ENCODE measurements at places on chromosomes 4 and X.

DNA sequence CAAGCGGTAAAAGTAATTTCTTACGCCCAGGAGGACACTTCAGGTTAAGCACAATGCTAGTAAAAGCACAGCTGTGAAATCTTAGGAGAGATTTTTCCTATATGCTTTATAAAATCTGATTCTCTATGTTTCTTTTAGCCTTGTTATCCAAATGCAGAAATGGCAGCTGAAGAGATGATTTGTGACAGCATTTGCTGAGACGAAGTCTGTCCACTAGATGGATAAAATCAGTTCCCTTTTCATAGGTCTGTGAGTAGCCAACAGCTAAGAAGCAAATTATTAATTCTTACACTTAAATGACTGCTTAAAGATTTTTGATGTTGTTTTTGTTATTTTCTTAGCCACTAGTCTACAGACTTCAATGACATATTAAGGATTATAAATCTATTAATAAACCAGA is 5.3 kb downstream of the GPM6A start:
- DNase-seq = no peak

DNA sequence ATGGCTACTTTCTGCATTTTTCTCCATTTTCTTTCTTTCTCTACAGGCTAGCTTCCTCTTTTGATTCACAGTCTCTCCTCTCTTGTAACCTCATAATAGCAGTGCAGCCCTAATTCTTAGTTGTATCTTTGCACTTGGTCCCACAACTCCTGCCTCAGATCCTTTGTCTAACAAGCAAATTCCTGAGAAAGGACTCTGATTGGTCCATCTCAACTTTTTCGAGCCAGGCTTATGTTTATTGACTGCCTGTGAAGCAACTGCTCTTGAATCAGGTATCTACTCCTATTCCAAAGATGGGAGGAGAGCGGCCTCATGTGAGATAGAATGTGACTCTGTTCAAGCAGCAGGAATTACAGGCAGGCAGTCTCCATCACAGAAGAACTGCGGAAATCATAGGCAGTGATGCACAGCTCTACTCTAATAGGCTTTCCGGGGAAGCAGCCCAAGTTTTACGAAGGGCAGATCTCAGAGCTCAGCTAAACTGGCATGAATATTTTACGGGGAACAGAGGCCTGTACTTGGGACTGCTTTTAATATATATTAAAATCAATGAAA is 123.5 kb downstream of the GABRB1 start:
- DNase-seq = no peak

- no peak for DNase-seq
Measured at GRCh38 chr4:158884280-158884679, 115.5 kb downstream of the FNIP2 start.

GRCh38 chrX:123988423-123989111 is 27.1 kb downstream of the STAG2 start:
- no peak for DNase-seq

DNA sequence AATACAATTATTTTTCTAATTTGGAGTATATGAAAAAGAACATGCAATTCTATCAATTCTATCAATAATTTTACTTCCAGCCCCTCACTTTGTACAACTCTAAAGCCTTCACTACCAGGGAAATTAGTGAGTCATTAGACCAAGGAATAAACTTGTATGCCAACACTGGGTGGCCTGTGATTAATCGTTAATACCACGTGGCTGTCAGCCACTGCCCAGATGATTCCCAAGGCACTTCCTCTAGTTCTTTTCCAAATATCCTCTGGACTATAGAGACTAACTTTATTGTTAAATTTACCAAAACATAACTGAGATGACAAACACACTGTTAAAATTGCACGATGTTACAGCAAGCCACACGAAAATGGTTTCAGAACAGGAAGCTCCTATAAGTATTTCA is 45.7 kb downstream of the MID1 start:
- no peak for DNase-seq

GRCh38 chrX:98448524-98448923 is 1564.8 kb downstream of the RPA4 start:
- no peak for DNase-seq

DNA sequence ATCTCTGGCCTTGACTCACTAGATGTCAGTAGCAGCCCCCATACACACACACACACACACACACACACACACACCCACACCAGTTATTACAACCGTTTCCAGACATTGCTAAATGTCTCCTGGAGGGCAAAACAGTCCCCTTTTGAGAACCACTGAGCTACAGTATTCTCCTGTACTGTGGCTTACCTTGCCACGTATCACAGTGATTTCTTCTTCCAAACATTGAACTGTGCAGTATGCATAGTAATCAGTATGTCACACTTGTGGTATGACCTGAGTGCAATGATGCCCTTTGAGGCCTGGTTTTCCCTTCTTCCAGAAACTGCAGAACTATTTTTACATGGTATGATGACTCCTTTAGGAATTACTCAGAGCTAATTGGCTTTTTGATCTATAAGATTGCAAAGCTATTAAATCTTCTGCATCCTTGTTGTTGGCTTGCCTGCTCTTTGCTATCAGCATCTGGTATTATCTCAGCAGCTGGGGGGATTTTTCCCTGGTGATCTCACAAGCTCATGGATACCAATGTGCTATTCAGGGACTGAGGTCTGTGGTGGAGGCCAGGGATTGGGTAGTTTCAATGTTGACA is 3.6 kb upstream of the THOC2 start:
- DNase-seq = no peak

- DNase-seq = no peak
Measured at GRCh38 chr4:170497689-170498088, 407.9 kb upstream of the AADAT start.

GRCh38 chr4:42547805-42548204 is 109.1 kb downstream of the ATP8A1 start:
- no peak for DNase-seq

- no peak for DNase-seq
Measured at GRCh38 chr4:153955327-153955726, 166.4 kb upstream of the SFRP2 start.

GRCh38 chrX:130563476-130563875 is 161.7 kb downstream of the RBMX2 start:
- no peak for DNase-seq

- no peak for DNase-seq
Measured at GRCh38 chr4:40214038-40214437, 17.2 kb downstream of the RHOH start.

- no peak for DNase-seq
Measured at GRCh38 chr4:4864443-4864939, 5.0 kb downstream of the MSX1 start.

DNA sequence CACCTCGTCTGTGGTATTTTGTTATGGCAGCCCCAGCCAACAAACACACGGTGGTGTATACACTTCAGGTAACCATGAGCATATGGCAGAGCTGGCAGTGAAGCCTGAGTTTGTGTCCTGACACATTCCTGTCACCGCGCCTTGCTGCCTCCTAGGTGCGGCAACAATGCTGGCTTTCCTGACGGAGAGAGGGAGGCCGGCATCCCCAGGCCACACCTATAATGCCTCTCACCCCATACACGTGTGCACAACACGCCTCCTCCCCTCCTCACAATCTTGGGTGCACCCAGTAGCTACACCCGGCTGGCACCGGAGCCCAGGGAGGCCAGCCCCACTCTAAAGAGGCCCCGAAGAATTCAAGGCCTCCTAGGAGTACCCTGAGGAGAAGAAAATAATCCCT is 158.5 kb downstream of the NSUN7 start:
- no peak for DNase-seq

Measured in stimulated activated CD4-positive, alpha-beta T cell treated with anti-CD3 and anti-CD28 coated beads, Interleukin-1b, Interleukin-23, amount 100 ng/mL, for 1 hour (primary cell).